Mammary epithelial cell (primary cell): ENCODE measurements at places on chromosomes 7 and 10. TPM values are rescaled to one million over a fixed set of nuclear protein-coding genes. Genes with fewer than 3 reads are reported as not detected.
A peak's percentile ranks its signal among the peaks of the same experiment; 100 is the strongest.

- DNase-seq, result peak; percentile 98
Observed at GRCh38 chr10:93465806-93466675, 16.1 kb downstream of the MYOF start.

- no peak for DNase-seq
Observed at GRCh38 chr10:133178357-133179127, 18.5 kb downstream of the KNDC1 start.

- DNase-seq, result no peak
Observed at GRCh38 chr7:157033483-157034473, 23.3 kb upstream of the MNX1 start.

- no peak for DNase-seq
Observed at GRCh38 chr7:2499181-2499580, 20.4 kb upstream of the LFNG start.

DNA sequence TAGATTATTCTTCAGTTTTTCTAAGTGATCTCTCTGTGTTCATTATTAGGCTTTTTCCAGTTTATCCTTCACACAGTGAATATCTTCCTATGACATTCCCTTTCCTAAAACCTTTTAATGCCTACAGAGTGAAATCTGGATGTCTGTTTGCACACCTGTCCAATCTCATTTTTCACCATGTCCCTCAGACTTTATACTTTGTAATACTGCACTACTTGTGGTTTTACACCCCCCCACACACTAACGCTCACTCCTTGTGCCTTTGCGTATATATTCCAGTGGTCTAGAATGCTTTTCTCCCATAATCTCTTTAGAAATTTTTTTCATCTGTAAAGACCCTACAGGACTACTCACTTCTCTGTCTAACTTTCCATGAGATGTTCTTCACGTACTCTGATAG, 98.2 kb downstream of the EXOC6 start:
- no peak for DNase-seq

GRCh38 chr10:66307826-66308225, 618.0 kb upstream of the LRRTM3 start:
- DNase-seq, result no peak

GRCh38 chr7:138602451-138602850, 98.7 kb downstream of the SVOPL start:
- DNase-seq, result no peak

GRCh38 chr7:32164341-32164996, 94.3 kb upstream of the PDE1C start:
- peak; percentile 81 for DNase-seq

DNA sequence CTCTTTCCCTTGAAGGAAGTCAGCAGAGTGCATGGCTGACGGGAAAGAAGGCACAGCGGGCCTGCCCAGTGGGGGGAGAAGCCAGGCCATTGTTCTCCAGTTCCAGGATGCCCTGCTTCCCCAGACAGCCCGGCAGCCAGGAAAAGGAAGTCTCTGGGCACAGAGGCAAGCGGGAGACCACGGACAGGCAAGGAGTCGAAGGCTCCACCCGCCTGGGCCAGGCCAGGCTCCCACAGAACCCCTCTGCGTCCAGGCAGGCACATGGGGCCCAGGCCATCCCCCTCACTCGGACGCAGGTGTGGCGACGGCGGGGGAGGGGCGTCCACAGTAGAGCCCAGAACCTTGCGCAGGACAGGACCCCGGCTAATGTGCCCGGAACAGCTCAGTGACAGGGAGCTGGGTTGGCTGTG, 8.7 kb downstream of the GPR146 start:
- DNase-seq, result no peak

GRCh38 chr10:117861329-117861728, 185.4 kb downstream of the RAB11FIP2 start:
- no peak for DNase-seq

DNA sequence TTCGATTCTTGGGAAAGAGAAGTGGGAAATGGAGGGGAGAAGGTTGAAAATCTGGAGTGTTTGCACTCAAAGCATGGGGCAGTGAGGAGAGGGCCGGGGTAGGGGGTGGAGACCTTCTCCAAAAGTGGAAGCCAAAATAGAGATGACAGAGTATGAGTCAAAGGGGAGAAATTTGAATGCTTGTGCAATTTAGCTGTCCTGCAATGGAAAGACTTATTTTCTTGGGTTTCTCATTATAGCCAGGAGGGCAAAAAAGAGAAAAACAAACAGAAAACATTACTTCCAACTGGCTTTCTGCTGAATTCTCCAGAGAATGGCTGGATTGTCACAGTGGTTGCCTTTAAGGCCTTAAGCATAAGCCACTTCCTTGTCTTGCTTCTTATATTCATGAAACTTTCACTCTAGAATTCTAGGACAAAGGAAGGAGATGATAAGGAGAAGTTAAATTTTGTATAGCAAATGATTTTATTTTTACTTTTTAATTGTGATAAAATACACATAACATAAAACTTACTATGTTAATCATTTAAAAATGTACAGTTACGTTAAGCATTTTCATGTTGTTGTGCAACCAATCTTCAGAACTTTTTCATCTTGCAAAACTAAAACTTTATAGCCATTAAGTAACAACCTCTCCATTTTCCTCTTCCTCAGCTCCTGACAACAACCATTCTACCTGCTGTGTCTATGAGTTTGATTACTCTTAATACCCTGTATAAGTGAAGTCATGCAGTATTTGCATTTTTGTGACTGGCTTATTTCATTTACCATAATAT, 100.2 kb downstream of the GPR85 start:
- peak; percentile 45 for DNase-seq

- DNase-seq, result peak; percentile 21
Observed at GRCh38 chr10:69757553-69758309, 44.0 kb upstream of the COL13A1 start.

- DNase-seq, result no peak
Observed at GRCh38 chr7:151175793-151176311, 8.4 kb upstream of the GBX1 start.

- DNase-seq, result no peak
Observed at GRCh38 chr10:1977461-1977860, 240.1 kb upstream of the ADARB2 start.

GRCh38 chr7:83908526-83908925, 259.6 kb upstream of the SEMA3E start:
- DNase-seq, result no peak

GRCh38 chr10:89351412-89351779, 23.6 kb downstream of the IFIT3 start:
- DNase-seq, result no peak

- DNase-seq, result no peak
Observed at GRCh38 chr7:132394283-132395198, 181.7 kb downstream of the PLXNA4 start.

- no peak for DNase-seq
Observed at GRCh38 chr10:69202332-69202731, 17.8 kb upstream of the HKDC1 start.

DNA sequence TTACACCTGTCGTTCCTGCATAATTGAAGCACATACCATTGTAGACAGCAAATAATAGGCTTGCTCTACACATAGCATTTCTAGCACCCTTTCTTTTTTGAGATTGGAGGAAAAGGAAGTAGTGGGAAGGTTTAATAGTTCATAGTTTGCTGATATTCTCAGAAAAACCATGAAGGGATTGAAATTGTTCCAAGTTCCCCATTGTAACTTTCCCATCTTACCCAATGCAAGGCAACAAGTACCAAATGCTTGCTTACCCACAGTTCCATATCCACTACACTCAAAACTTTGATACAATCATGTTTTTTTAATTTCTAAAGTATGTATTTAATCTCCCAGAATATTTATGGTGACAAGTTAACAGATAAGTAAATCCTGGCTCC, 13.8 kb downstream of the CYP3A5 start:
- DNase-seq, result no peak

DNA sequence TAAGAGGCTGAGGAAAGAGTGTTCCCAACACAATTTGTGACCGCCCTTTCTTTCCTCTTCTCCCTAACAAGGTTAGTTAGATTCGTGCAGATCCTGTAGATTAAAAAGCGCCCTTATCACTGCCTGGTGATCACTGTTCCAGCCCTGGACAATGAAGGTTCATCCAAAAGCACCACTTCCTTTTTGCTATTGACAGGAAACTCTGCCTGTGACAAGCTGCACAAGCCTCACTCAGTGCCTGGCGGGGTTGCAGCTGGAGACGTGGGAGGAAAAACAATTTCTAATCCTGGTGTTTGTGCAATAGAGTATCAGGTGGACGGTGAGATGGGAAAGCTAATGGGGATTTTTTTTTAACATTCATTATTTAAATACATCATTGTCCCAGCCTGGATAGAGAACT, 105.9 kb upstream of the CAV2 start:
- DNase-seq, result peak; percentile 71

GRCh38 chr10:43203448-43204041, 63.3 kb downstream of the RASGEF1A start:
- DNase-seq, result no peak

DNA sequence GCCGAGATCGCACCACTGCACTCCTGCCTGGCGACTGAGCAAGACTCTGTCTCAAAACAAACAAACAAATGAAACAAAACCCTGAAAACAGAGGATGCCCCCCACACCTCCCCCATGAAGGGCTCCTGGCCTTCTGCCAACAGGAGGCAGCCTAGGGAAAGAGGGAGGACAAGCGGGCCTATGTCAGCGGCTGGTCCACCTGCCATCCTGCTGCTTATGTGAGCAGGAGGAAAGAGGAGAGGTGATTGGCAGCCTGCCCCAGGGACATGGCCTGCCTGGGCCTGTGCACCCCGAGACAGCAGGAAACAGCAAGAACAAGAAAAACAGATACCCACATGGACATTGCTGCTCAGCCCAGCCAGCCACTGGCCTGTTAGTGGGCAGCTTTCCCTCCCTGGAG, 9.1 kb upstream of the ZNF316 start:
- DNase-seq, result peak; percentile 63

DNA sequence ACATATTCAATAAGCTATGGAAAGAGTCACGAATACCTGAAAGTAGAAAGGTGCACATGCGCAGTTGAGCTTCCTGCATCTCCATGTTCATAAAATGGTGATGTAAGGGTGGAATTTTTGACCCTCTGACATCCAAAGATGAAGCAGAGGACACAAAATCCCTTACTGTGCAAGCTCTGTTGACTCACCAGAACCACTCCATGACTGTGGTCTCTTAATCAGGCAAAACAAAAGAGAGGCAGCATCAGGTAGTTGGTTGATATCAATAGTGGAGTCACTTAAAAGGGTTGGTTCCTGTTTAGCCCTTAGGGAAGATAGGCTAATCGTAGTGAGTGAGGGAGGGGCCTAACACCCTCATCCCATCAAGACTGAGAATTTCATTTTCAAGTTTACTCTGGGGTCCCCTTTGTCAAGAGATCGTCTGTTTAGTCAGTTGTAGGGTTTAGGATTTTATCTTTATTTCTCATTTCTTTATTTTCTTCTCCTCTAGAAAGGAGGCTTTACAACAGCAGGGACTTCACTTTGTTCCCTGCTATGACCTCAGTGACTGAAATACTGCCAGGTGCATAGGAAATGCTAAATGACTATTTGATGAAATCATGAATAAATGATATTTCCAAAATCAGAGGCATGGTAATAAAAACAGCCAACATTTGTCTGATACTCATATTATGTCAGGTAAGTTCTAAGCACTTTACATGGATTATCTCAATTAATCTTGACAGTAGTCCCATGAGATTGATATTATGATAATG, 98.1 kb downstream of the CD36 start:
- peak; percentile 67 for DNase-seq

- DNase-seq, result peak; percentile 28
Observed at GRCh38 chr7:12130609-12131008, 80.5 kb upstream of the TMEM106B start.

DNA sequence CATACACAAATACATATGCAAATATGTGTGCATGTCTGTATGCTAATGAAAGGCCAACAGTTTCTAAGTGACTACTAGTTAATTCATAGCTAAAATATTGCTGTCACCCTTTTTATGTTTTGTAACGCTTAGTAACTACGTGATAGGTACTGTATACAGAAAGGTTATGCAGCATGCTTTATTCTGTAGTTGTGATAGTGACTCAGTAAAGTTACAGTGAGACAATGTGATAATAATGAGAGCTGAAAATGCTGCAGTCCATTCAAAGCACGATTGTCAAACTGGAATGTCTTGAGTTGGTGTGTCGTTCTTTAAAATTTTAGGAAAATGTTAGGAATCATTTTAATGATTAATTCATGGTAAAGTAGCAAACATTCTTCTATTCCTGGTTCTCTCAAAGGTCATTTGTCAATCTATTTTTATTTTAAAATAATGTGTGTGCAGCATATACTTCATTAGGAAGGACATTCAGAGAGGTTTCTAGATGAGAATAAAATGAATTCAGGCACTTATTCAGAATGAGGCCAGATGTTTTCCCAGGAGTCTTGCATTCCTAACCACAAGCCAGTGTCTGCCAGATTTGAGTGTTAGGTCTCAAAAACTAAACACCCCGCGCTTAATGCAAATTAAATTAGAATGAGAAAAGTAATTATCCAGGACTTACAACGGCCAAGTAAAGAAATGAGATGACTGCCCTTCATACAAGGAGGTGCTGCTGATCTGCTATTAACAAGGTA, 408.8 kb upstream of the FZD8 start:
- no peak for DNase-seq

DNA sequence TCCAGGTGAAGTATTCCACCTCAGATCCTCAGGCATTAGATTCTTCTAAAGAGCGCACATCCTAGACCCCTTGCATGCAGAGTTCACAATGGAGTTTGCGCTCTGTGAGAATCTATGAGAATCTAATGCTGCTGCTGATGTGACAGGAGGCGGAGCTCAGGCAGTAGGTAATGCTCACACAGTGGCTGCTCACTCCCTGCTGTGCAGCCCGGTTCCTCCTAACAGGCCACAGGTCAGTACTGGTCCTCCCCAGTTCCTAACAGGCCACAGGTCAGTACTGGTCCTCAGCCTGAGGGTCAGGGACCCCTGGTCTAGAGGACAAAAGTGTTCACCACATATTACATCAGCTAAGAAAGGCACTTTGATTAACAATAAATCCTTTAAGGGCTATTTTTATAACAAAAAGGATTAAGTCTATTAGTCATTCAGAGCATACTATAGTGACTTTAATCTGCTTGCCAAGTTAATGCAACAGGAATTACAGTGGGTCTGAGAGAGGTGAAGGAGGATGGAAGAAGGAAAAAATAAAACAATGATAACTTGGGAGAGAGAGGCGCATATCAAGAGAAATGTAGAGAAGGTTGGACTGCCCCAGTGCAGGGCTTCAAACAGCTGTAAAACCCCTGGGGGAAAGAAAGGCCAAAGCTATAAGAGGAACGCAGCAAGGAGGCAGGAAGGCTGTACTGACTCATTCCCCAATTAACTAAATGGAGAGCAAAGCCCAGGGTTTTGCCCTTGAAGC, 49.2 kb downstream of the CUL2 start:
- peak; percentile 46 for DNase-seq

- peak; percentile 87 for DNase-seq
Observed at GRCh38 chr10:14184841-14185315, 145.8 kb downstream of the FRMD4A start.

The CAV2 gene
- total RNA-seq, result 253 and 285 TPM in 2 replicates

The C10orf62 gene
- total RNA-seq, result 0.27 TPM in 1 of 2 replicates, not detected in the other

The AUTS2 gene
- total RNA-seq, result 25.7 and 27.2 TPM in 2 replicates

The ZPBP gene
- 0.17 TPM for total RNA-seq

The PNLIPRP3 gene
- 98.2 TPM for total RNA-seq

The MRPL43 gene
- total RNA-seq, result 56.8 and 65.4 TPM in 2 replicates

The ABCF2 gene
- 57.8 and 62.5 TPM in 2 replicates for total RNA-seq

The ODAD2 gene
- 1.5 TPM for total RNA-seq

The ADCY1 gene
- 8.0 and 8.4 TPM in 2 replicates for total RNA-seq

The MYOF gene
- total RNA-seq, result 273 TPM

The SYT15 gene
- 0.68 and 0.83 TPM in 2 replicates for total RNA-seq

The MSMB gene
- not detected in 2 replicates for total RNA-seq

The PON1 gene
- total RNA-seq, result not detected

The DYNC1I1 gene
- 1.8 TPM for total RNA-seq

The KCNH2 gene
- total RNA-seq, result not detected in 2 replicates

The RPEL1 gene
- 0.17 TPM for total RNA-seq

The ITGA8 gene
- not detected in 2 replicates for total RNA-seq

The POMZP3 gene
- total RNA-seq, result 10.1 and 11.0 TPM in 2 replicates

The KLF14 gene
- not detected for total RNA-seq
